ENCODE measurements at places on chromosomes 7 and 10.

DNA sequence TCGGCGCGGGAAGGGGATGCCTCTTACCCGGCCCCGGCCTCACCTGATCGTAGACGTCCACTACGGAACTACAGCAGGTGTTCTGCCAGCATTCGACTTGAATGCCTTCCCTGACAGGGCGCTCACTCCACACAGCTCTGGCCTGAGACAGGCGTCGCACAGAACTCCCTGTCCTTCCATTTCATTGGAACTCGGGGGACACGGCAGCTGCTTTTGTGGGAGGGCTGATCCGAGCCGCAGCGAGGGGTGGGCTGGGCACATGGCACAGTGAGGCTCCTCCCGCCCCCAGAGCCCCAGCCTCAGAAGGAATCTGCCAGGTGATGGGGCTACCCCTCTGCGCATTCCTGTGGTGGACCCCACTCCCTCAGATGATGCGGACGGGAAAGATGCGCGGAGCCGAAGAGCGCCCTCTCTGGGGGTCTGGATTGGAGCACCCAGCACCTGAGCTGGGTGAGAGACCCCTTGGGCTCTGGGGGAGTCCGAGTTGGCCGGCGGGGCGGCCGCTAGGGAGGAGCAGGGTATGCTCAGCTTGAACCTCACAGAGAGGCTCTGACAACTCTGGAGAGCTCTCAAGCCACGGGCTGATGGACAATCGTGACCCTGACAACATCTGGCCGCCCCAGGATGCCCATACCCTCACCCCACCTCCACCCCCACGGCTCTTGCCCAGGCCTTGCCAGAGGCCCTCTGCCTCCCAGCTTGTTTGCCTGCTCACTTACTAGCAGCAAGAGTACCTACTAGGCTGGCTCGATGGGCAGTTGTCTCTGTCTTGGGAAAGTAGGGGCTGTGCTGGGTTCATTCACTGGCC is 36.6 kb downstream of the RASGEF1A start:
- no peak for DNase-seq

DNA sequence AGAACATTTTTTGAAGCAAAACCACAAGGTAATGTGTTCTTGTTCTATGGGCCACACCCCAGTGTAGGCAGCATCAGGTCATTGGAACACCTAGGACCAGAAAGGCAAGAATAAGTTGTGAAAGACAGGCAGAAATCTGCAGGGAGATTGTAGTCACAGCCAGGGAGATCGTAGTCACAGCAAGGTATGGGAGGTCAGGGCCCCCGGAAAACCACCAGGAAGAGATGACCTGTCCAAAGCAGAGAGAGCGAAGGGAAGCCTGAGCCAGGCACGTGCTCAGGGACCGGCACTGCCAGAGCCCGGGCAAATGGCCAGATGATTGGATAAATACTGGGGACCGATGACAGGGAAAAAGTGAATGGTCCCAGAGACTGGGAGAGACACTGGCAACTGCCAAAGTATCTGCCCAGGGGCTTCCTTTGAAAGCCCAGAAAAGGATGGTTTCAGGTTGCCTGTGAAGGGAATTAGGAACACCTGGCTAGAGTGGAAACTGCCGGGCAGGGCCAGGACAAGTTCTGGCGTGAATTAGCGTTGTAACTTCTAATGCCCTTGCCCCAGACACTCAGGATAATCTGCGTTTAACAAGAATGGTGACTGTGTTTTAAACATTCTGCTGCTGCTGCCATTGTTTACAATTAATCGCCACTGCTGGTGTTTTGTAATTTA is 3.9 kb upstream of the NOBOX start:
- DNase-seq, result no peak

- DNase-seq, result no peak
These were observed 152.4 kb downstream of the DGKI start for GRCh38 chr7:137694405-137694804.

DNA sequence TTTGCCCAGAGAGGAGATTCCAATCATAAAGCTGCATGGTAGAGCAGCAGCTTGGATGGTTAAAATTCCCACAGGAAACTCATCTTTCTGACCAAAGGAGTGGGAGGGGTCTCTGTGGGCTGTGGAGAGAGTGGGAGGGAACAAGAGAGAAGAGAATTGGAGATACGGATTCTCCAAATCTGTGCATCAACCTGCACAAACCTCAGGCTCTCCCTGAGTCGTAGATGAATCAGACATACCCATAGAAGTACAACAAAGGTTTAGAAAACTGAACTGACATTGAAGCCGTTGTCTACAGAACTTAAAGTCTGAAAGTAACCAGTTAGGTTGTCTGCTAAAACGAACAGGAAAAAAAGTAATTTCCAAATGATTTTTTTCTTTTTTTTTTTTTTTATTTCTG is 41.9 kb downstream of the CYCS start:
- DNase-seq, result no peak

- no peak for DNase-seq
These were observed 80.2 kb downstream of the ZNF37A start for GRCh38 chr10:38174336-38174735.

- DNase-seq, result no peak
These were observed 106.1 kb downstream of the ICA1 start for GRCh38 chr7:8155836-8156235.

DNA sequence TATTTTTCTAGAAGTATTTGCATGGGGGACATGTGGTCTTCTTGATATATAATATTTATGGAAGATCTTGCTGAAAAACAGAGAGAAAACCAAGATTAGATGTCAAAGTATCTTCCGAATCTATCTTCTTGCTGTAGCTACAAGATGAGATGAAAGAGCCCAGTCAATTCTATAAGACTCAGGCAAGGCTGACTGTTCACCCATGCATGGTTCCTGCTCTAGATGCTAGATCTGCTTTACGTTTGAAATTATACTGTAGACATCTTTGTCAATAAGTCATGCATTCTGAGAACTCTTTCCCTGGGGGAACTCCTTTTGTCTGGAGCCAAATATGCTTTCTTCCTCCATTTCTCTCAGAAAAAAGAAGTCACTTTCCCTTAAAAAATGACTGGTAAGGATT is 1292.0 kb downstream of the XPNPEP1 start:
- no peak for DNase-seq

- no peak for DNase-seq
These were observed 9.6 kb upstream of the PDCD4 start for GRCh38 chr10:110861930-110862649.

- no peak for DNase-seq
These were observed 25.2 kb downstream of the PHTF2 start for GRCh38 chr7:77823787-77824186.

DNA sequence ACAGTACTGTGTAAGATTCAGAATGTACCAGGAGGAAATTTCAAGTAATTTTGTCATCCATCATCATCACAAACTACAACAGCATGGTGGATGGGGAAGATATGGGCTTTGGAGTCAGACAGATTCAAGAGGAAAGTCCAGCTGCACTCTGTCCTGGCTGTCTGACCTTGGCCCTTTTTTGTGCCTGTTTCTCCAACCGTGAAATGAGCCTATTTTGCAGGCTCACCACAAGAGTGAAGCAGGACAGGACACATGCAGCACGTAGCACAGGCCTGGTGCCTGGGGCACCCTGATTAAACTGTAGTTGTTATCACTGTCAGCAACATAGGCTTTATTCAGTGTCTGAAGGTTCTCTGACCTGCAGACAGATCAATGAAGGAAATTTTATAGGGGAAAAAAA is 37.6 kb downstream of the RHOBTB1 start:
- no peak for DNase-seq

DNA sequence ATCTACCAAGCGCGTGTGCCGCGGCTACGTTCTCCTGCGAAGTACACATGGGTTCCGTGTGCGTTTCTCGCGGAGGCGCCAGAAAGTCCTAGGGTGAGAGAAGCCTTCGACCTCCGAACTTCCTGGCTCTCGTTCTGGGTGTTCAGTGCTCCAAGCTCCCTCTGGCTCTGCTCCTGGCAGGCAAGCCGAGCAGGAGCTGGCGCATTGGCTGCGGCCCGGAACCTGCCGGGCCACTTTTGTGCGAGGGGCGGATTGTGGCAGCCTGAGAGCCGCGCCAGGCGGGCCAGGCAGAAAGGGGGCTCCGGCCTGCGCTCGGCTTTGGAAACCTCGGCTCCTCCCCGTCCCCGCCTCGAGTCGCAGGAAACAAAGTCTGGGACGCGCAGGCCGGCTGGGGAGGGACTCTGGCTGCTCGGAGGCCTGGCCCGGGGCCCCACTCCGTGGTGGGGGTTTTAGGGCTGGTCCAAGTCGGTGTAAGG is 9.6 kb downstream of the EMX2 start:
- no peak for DNase-seq

GRCh38 chr7:43296306-43296705 is 183.9 kb downstream of the HECW1 start:
- DNase-seq, result no peak

GRCh38 chr7:154868921-154869320 is 134.0 kb downstream of the PAXIP1 start:
- DNase-seq, result no peak

GRCh38 chr7:111528331-111528730 is 34.0 kb downstream of the IMMP2L start:
- no peak for DNase-seq

- no peak for DNase-seq
These were observed 536.8 kb upstream of the NRP1 start for GRCh38 chr10:33871061-33871956.

DNA sequence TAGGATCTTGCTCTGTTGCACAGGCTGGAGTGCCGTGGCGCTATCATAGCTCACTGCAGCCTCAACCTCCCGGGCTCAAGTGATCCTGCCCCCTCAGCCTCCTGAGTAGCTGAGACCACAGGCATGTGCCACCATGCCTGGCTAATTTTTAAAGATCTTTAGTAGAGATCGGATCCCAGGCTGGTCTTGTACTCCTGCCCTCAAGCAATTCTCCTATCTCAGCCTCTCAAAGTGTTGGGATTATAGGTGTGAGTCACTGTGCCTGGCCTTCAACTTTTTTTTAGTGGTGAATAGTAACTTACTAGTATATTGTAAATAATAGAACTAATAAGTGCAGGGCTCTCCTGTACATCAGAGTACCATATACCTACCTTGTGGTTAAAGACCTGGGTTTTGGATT is 52.1 kb upstream of the LMTK2 start:
- DNase-seq, result no peak

DNA sequence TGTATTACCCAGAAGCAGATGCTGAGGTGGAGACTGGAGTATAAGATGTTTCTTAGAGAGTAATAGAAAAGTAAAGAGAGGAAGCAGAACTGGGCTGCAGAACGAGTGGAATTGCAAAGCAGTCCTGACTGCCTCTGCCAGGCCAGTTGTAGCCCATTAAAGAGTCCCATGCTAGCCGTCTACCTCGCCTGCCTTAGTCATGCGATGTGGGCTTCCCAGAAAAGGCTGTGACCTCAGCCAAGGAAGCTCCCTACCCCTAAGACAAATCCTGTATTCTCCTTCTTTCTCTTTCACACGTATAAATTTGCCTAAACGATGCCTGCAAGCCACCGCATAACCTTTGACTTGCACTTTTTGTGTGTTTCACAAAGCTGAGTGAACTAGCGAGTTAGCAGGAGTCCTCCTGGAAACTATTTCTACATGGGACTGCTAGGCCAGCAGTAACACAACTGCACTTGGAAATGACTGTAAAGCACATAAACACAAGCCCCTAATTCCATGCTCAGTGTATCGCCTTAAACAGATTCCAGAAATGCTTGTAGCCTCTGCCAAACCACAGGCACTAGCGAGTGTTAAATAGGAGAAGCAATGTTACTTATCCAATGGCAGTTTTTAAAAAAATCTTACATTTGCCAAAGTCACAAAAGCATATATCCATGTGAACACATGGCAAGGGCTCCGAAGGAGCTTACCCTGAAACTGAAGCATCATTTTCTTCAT is 47.4 kb upstream of the GNAI1 start:
- DNase-seq, result no peak

DNA sequence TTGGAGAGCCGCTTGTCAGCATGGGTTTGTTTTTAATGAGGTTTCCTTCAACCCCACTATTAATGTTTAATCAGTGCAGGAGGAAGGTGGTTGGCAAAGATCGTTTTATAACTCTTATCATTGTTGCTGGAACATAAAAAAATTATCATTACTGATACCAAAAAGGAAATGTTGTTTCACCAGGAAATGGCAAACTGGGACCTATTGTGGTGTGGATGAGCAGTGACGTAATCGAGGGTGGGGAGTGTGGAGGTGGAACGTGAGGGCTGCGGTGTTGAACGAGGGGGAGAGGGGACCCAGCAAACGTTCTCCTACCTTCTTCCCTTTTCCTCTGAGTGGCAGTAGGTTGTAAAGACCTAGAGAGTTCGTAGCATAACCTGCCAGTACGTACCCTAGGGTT is 71.9 kb upstream of the TOMM7 start:
- DNase-seq, result no peak

GRCh38 chr10:17599089-17599488 is 18.1 kb downstream of the HACD1 start:
- no peak for DNase-seq

DNA sequence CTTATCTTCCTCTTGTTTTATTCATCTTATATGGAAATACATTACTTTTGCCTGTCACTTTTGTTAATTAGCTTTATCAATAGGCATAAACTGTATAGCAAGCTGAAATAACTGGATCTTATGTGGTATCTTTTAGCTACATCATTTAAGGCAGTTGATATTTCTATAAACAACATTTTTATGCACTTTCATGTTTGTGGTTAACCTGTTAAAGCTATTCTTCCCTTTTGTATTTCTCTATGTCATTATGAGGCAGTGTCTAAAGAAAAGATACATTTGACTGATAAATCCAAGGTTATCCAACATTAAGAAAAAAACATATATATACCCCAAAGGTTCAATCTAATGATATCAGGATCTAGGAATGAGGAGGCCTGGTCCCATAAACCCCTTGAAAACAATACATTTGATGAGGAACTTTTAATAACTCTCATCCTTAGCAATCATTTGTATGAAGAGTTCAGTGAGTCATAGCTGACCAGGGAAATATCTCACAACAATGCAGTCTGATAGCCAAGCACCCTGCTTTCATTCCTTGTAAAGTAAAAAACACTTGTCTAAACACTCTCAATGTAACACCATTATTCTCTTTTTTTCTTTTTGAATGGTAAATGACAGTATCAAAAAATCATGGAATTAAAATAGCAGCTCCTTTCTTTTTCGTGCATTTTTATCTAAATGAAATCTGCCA is 300.9 kb downstream of the NEBL start:
- no peak for DNase-seq

DNA sequence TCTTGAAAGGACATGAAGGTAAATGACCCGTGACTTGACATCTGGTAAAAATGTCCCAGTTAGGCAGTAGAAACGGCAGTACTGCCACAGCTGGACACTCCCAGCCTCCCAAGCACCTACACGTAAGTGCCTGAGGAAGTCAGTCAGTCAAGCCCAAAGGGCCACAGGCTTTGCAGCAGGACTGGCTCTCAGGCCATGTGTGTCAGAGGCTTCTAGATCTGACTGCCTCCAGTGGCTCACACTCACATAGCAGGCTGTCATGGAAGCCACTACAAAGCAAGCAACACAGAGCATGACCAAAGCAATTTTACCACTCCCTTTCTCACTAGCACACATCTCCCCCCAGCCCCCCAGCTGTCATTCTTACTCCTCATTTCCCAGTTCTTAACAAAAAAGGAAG is 17.8 kb upstream of the CCNJ start:
- DNase-seq, result no peak

- no peak for DNase-seq
These were observed 55.4 kb downstream of the LYZL1 start for GRCh38 chr10:29344073-29344820.

Measured in activated CD8-positive, alpha-beta memory T cell treated with anti-CD3 and anti-CD28 coated beads for 1 hour (primary cell).